ENCODE measurements at places on chromosomes 7 and 10. TPM values are rescaled to one million over a fixed set of nuclear protein-coding genes. Genes with fewer than 3 reads are reported as not detected.

DNA sequence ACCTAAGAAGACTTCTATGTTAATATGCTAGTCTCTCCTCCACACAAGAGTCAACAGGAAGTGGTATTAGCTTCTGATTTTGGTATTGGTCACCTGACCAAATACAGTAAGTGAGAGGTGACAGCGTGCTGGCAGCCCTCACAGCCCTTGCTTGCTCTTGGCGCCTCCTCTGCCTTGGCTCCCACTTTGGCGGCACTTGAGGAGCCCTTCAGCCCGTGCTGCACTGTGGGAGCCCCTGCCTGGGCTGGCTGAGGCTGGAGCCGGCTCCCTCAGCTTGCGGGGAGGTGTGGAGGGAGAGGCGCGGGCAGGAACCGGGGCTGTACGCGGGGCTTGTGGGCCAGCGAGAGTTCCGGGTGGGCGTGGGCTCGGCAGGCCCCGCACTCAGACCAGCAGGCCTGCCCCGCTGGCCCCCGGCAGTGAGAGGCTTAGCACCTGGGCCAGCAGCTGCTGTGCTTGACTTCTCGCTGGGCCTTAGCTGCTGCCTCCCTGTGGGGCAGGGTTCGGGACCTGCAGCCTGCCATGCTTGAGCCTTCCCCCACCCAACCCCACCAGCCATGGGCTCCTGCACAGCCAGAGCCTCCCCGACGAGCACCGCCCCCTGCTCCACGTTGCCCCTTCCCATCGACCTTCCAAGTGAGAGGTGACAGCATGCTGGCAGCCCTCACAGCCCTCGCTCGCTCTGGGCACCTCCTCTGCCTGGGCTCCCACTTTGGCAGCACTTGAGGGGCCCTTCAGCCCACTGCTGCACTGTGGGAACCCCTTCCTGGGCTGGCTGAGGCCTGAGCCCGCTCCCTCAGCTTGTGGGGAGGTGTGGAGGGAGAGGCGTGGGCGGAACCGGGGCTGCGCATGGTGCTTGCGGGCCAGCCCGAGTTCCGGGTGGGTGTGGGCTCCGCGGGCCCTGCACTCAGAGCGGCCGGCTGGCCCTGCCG is 4.2 kb upstream of the ACSL5 start:
- DNase-seq: no peak

- no peak for DNase-seq
These were observed 2.8 kb downstream of the SERPINE1 start for GRCh38 chr7:101129603-101130117.

Gene CFTR
- 0.43 TPM for polyA plus RNA-seq

Gene TWIST1
- 4.8 TPM for polyA plus RNA-seq

Gene GSAP
- polyA plus RNA-seq: 5.6 TPM

Data from forelimb muscle (tissue), 1 donor.